ENCODE measurements at places on chromosomes 5 and 9. TPM values are rescaled to one million over a fixed set of nuclear protein-coding genes. Genes with fewer than 3 reads are reported as not detected.

DNA sequence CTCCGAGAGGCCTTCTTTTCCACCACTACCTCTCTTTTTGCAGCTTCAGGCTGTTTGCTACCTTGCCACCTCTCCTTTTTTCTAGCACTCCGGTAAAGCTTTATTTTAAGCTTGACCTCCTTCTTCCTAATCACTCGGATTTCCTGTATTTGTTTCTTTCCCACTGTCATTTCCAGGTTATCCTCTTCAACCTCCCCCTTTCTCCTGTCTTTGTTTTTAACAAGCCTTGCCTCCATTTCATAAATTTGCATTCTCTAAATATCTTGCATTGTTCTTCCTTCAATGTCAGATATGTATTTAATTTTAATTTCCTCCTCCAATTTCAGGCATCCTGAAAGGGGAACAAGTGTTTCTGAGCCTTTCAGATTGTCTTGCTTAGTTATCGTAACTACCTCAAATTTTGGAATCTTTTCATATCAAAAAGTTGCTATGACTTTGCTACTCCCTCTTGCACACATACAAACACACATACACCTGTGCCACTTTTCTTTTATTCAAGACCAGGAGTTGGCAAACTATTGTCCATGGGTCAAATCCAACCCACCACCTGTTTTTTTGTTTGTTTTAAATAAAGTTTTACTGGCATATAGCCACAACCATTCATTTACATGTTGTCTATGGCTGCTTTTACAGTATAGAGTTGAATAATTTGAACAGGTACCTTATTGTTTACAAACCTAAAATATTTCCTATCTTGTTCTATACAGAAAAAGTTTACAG lies 22.7 kb downstream of the DPYSL3 start:
- H3K27ac ChIP-seq: peak overlapping the region; percentile 34
- H3K4me1 ChIP-seq: peaks cover 26% of the 10 kb centered on the region
- H3K4me3 ChIP-seq: no peak overlapping the region
- no peak for ATAC-seq
- no peaks in the 10 kb centered on the region for H3K27me3 ChIP-seq
- H3K36me3 ChIP-seq: no peaks in the 10 kb centered on the region

GRCh38 chr5:81783401-81783800 lies 32.5 kb upstream of the SSBP2 start:
- H3K4me1 ChIP-seq: peaks cover 19% of the 10 kb centered on the region
- H3K36me3 ChIP-seq: no peaks in the 10 kb centered on the region
- no peaks in the 10 kb centered on the region for H3K27me3 ChIP-seq
- H3K27ac ChIP-seq: no peak overlapping the region

- no peaks in the 10 kb centered on the region for H3K4me1 ChIP-seq
- H3K36me3 ChIP-seq: peaks cover 70% of the 10 kb centered on the region
- ATAC-seq: no peak
- no peak overlapping the region for H3K4me3 ChIP-seq
Observed at GRCh38 chr9:69719367-69719766, 40.4 kb downstream of the PTAR1 start.

The PARP8 gene
- total RNA-seq: 40.8 TPM

The ALDH1A1 gene
- 118 TPM for total RNA-seq

The PCDHGB5 gene
- total RNA-seq: 9.3 TPM

- ATAC-seq: no peak
- H3K27me3 ChIP-seq: peaks cover 63% of the 10 kb centered on the region
- peak overlapping the region; percentile 75 for H3K4me3 ChIP-seq
- H3K27ac ChIP-seq: no peak overlapping the region
- peaks cover 7% of the 10 kb centered on the region for H3K4me1 ChIP-seq
Observed at GRCh38 chr9:124769549-124770358, 1.4 kb downstream of the NR6A1 start.

All from gastroesophageal sphincter (tissue), 4 donors.